Mesenchymal stem cell (in vitro differentiated cells and primary cell): ENCODE measurements at places on chromosomes 2 and 18.

- no peak for DNase-seq
These were observed 249.4 kb upstream of the MGAT5 start for GRCh38 chr2:134004467-134004866.

GRCh38 chr18:11591957-11592356, 17.4 kb upstream of the SLC35G4 start:
- no peak for DNase-seq

- DNase-seq: peak; percentile 29
These were observed 51.9 kb downstream of the SLC14A2 start for GRCh38 chr18:45667056-45667736.

- no peak for DNase-seq
These were observed 39.1 kb downstream of the KLHL29 start for GRCh38 chr2:23423873-23424680.

- DNase-seq: no peak
These were observed 11.5 kb downstream of the PGAP1 start for GRCh38 chr2:196914867-196915460.

GRCh38 chr18:46072376-46072867, 362 bp upstream of the PSTPIP2 start:
- no peak for DNase-seq

GRCh38 chr2:16296331-16297250, 356.2 kb downstream of the MYCN start:
- no peak for DNase-seq

DNA sequence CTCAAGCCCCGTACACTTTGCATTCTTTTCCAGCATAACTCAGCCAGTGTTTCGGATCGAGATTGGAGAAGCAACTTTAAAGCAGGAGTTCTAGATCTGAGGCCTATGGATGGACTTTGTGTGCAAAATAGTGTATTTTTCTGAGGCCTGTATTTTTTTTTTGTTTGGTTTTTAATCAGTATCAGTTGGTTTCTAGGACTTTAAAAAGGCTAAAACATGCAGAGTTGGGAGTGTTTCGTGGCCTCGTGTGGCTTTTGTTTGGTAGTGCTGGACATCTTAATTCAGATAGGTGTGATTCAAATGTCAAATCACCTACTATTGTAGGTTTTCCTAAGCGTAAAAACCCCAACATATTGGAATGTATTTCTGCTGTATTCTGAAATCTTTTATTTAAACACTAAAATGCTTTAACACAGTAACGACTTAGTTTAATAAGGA, 282 bp upstream of the PUS10 start:
- DNase-seq: no peak

DNA sequence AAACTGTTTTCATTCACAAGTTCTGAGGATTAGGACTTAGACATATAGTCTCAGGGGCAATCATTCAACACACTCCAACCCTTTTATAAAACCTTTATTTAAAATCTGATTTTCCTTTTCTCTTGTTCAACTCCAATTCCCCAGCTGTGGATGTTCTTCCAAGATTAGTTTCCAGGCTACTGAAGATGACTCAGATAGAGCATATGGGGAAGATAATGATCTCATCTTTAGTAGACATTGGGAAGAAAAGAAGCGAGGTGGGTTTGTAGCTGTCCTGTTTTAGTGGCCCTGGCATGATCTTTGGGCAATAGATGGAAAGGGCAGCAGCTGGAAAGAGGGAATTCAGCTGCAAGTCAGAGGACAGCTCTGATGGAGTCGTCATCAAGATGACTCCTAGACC, 247.7 kb upstream of the CCDC68 start:
- DNase-seq: no peak

DNA sequence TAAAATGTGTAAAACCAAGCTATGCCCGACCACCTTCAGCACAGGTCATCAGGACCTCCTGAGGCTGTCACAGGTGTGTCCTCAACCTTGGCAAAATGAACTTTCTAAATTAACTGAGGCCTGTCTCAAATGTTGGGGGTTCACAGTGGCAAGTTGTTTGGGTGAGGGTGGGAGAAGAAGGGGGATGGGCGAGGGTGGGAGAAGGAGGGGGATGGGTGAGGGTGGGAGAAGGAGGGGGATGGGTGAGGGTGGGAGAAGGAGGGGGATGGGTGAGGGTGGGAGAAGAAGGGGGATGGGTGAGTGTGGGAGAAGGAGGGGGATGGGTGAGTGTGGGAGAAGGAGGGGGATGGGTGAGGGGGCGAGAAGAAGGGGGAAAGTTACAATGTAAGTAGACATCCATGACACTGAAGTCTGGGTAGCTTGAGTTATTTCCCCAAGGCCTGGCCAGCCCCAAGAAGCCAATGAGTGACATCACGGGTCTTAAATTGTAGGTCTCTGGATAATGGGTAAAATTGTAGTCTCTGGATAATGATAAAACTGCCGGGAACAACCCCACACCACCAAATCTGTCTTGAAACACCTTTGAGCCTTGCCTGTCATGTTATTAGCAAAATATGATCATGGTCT, 56.3 kb downstream of the TIMM21 start:
- peak; percentile 15 for DNase-seq

DNA sequence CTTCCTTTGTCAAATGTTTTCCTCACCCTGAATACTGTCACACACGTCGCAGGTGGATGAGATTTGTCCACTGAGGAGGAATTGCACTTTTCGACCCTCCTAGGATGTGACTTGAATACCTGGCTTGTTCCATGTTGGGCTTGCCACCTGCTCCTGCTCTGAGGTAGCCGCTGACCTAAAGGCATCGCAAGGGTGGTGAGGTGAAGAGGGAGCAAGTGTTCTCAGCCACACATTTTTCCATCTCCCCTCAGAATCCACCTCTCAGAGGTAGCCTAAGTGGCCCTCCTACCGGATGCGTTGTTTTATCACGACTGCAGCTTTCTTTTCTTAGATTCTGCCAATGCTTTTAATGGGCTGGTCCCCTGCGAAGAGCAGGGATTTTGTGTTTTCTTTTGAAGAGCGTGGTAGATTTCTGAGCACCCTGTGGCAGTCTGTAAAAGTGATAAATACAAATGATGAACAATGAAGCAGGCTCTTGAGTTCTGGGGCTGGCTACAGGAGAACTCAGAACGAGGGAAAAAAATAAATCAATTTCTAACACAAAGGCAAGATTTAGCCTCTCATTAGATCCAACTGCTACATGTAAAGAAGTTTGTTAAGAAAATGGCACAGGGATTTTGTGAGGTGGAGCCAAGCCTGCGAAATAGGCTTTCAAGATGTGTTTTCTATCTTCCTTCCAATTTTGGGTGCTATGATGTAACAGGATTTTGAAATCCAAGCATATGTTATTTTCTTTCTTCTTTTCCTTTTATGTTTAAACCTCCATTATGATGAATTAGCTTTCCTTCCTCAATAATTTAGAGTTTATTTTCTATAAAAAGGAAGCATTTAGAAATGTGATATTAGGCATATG, 386.7 kb downstream of the TGIF1 start:
- no peak for DNase-seq

- DNase-seq: no peak
These were observed 362.2 kb upstream of the KCNH7 start for GRCh38 chr2:163200741-163201140.

GRCh38 chr2:68832233-68832869, 38.8 kb downstream of the BMP10 start:
- peak; percentile 96 for DNase-seq

GRCh38 chr18:36650266-36650665, 178.5 kb downstream of the TPGS2 start:
- no peak for DNase-seq

- DNase-seq: no peak
These were observed 109.4 kb downstream of the KCTD1 start for GRCh38 chr18:26438980-26439379.

DNA sequence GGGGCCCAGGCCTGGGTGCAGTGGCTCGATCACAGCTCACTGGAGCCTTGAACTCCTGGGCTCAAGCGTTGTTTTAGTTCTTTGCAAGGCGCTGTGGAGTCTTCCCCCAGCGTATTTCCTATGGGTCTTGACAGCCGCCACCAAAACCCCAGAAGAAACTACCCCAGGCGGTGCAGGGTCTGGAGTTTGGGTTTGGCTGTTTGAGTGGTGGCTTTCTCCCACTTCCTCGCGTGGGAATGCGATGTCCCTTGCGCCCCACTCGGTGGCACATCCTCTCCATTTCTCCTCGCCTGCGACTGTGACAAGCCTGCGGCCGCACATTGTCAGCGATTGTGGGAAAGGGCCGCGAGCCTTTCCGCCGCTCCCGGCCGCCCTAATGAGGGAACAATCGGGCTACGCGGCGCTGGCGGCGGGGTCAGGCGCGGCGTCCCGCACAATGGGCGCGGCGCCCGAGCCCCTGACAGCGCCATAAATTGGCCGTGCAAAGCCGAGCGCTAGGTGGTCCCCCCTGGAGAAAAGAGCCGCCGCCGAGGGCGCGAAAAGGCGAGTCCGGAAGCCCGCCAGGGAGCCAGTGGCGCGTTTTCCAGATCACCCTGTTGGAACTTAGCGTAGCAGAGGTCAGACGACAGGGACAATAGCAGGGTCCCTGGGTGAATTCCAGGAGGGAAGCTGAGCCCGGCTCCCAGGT, 194.9 kb upstream of the POU3F3 start:
- DNase-seq: no peak

DNA sequence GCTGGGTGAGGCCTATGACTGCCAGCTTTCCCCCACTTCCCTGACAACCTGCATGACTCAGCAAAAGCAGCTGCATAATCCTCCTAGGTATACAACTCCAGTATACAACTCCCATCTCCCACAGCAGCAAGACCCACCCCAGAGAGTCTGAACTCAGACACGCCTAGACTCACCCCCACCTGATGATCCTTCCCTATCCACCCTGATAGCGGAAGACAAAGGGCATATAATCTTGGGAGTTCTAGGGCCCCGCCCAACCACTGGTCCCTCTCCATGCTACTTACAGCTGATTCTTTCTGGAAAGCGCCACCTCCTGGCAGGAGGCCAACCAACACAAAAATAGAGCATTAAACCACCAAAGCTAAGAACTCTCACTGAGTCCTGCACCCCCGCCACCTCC, 296.5 kb downstream of the DCC start:
- DNase-seq: no peak

DNA sequence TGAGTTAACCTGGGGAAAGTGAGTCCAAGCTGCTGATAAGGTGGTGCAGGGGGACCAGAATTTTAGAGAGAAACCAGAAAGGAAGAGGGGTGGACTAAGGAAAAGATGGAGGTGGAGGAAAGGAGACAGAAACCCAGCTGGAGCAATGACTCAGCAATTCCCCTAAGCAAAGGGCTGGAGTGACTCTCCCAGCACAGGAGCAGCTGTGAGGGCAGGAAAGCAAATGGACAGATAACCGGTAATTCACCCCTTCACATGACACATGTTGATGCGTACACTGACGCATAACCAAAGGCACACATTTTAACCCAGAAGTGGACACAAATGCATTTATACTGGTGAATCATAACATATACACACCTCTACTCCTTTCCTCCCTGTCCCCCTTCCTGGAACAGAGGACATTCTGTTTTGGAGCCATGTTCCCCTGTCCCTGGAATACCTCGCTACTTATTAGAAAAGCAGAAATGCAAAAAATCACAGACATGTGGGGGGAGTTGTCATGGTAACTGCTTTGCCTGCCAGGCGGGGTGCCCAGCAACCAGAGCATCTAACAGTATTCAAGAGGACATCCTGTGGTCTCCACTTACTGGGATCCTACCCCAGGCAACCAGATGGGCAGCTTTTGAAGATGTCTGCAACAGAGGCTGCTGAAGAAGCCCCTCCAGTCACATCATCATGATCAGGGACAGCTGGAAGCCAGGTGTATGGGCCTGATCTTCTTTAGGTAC, 4.7 kb downstream of the CDK5R2 start:
- peak; percentile 53 for DNase-seq

- no peak for DNase-seq
These were observed 69.0 kb downstream of the TXNL1 start for GRCh38 chr18:56569416-56569815.

DNA sequence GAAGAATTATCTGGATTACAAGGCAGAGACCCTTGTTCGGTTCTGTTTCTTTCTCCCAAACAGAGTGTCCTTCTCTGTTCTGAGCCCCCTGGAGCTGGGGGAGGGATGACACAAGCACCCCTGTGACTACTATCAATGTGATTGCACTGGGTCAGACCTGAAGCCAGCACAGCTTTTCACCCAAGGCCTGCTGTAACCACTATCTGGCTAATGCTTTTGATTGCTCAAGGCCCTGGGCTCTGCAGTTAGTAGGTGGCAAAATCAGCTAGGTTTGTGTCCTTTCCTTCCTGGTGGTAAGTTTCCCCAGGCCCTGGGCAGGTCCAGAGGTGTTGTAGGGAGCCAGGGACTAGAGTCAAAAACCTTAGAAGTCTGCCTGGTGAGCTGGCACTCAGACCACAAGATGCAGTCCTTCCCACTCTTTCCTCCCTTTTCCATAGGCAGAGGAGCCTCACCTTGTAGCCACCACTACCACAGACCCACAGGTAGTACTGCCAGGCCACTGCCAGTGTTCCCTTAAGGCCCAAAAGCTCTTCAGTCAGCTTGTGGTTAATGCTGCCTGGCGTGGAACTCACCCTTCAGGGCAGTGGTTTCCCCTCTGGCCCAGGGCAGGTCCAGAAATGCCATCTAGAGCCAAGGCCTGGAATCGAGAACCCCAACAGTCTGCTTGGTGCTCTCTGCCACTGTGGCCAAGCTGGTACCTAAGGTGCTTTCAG, 83.0 kb downstream of the FAM117B start:
- no peak for DNase-seq

DNA sequence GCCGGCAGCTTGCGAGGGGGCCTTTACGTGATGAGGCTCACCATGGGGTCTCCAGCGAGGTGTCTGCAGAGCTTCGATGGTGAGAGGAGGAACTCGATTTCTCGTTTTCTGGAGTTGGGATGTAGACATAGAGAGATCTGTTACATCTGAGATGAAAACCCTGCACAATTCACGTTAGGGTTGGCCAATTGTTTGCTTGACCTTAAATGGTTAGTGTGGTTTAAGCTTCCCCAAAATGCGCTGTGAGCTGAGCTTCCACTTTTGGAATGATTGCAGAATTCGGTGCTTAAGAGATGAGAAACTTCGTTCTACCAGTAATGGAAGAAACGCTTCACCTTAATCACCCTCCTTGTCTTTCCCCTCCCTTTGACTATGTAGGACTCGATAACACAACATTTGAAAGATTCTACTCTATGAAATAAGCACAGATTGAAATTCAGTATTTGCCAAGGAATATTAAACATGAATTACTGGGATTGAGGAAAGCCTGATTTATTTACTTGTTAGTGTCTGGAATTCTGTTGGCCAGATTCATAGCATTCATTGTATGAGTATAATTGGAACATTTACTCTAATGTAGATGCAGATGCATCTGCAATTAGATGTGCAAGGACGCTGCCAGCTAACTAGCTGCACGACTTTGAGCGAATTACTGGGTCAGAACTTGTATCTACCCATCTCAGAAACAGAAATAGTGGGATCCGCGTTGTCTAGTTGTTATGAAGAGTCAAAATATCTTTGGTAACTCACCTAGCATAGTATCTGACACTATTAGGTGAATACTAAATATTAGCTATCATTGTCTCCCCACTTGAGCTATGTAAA, 1.6 kb upstream of the KLF7 start:
- peak; percentile 77 for DNase-seq
